ENCODE measurements at places on chromosomes 7 and 10.

- no peak for DNase-seq
These were observed 49.5 kb upstream of the ZPBP start for GRCh38 chr7:50142425-50143017.

GRCh38 chr10:110576220-110576619, 8.7 kb downstream of the SMC3 start:
- DNase-seq: no peak

DNA sequence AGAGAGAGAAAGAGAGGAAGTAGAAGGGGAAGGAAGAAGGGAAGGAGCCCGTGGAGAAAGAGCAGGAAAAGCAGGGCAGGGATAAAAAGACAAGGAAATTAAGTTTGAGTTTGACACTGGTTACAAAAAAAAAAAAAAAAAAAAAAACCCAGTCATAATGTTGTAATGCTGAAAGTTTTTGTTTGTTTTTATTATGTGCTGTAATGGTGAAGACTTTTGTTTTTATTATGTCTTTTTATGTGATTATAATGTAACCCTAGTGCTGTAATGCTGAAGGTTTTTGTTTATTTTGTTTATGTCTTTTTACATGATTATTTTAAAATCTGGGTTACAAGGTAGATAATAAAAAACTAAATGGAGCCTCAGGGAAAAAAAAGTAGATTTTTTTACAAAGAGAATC, 184.8 kb downstream of the SEMA3A start:
- DNase-seq: no peak

GRCh38 chr7:115132096-115132495, 210.2 kb downstream of the MDFIC start:
- no peak for DNase-seq

GRCh38 chr7:48031111-48031510, 2.2 kb upstream of the SUN3 start:
- no peak for DNase-seq

GRCh38 chr10:47207281-47207615, 92.7 kb upstream of the GDF10 start:
- DNase-seq: no peak

DNA sequence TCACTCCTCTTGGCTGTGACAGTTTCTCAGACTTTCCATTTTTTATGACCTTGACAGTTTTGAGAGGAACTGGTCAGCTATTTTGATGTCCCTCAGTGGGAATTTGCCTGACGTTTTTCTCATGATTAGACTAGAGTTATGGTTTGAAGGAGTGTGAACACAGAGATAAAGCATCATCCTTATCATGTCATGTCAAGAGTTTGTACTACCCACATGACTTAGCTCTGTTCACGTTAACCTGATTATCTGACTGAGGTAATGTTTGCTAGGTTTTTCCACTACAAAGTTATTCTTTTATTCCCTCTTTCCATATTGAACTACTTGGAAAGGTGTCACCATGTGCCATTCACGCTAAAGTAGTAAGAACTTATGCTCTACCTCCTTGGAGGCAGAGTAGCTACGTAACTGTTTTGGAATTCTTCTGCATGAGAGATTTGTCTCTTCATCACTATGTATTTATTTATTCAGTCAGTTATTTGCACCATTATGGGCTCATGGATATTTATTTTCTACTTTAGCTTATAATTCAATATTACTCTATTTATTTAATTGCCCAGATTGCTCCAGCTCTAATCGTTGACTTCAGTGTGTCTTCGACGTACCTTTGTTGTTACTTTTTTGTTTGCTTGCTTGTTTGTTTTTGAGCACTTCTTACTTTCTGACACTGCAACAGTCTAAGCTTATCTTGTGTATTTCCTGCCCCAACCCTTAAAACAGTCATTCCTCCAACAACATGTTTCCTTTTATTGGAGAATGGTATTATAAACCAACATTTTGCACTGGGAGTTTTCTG, 50.4 kb downstream of the CPED1 start:
- DNase-seq: no peak

- no peak for DNase-seq
These were observed 20.0 kb downstream of the STRIP2 start for GRCh38 chr7:129454249-129454551.

GRCh38 chr10:26879744-26880143, 19.0 kb upstream of the ABI1 start:
- DNase-seq: no peak

GRCh38 chr10:24664991-24665390, 58.7 kb downstream of the ARHGAP21 start:
- no peak for DNase-seq

DNA sequence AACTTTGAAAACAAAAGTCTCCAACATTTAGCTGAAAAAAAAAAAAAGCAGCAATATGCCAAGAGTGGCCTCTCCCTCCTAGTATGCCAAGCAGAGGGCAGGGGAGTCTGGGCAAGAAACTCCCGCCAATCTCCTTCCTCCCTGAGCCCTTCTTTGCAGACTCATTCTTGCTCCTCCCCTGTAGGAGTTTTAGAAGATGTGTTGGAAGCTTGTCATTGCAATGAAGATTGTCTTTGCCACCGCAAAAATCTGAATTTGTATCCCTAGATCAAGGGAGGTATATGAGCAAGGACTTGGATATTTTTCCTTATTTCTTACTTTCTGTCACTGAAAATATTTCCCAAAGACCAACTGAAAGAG, 2.6 kb upstream of the TNS3 start:
- DNase-seq: no peak

DNA sequence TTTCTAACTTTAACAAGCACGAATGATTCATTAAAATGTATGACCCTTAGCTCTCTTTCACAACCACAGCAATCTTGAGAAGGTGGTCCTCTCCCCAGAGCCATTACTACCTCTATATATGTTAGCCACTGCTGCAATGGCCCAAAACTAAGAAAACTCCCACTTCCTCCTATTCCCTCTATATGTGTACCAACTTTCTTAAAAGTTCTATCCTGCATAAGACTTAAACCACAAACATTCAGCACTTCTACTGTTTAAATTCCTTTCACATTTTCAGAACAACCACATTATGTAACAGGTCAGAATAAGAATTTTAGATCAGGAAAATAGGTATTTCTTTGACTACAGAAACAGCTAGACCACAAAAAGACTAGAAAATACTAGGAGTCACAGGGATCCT, 36.2 kb downstream of the WASL start:
- no peak for DNase-seq

DNA sequence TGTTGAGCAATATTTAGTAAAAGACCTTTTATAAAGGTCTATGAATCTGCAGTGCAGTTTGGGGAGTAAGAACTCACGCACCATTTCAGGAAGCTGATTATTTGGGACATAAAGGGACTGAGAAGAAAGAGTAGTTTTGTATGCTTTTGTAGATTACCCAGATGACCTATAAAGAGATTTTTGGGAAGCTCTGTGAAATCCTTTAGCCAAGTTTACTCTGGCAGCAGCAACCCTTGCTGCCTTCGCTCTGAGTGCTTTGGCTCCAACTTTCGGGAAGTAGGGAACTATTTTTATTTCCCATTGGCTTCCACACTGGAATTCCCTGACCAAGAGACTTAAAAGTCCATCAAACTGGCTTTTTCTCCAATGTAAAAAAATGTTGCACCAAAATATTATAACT, 1110.1 kb upstream of the PHF14 start:
- DNase-seq: no peak

- DNase-seq: no peak
These were observed 64.4 kb upstream of the EBF3 start for GRCh38 chr10:130028465-130028819.

GRCh38 chr10:4310172-4310571, 515.8 kb upstream of the AKR1E2 start:
- DNase-seq: no peak
